Dermis microvascular lymphatic vessel endothelial cell (primary cell): ENCODE measurements at places on chromosomes 5 and 9. TPM values are rescaled to one million over a fixed set of nuclear protein-coding genes. Genes with fewer than 3 reads are reported as not detected.

The CCNO gene
- under 0.01 TPM in 1 of 2 replicates, not detected in the other for total RNA-seq

The FBXW11 gene
- 58.0 and 64.9 TPM in 2 replicates for total RNA-seq

The ORM1 gene
- not detected in 2 replicates for total RNA-seq

The ANKRD18B gene
- total RNA-seq, result under 0.01 and 0.13 TPM in 2 replicates

The FOXD4L4 gene
- total RNA-seq, result 0.13 TPM in 1 of 2 replicates, not detected in the other

The GPRIN1 gene
- 4.5 and 4.8 TPM in 2 replicates for total RNA-seq

DNA sequence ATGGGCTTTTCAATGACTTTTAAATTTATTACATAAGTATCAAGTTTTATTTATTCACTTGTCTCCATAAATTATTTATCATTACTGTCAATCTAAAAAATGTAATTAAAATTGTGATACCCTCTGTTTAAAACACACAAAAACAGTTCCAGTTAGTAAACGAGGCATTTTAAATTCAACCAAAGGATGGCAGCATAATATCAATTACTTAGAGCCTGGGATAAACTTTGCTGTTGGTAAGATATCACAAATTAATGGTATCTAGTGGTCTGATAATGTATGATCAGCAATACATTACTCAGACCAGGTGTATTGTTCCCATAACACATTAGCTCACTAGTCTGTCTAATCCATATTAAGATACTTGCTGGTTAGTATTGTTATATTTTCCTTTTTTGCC lies 9.6 kb upstream of the IFNE start:
- DNase-seq, result peak; percentile 20

DNA sequence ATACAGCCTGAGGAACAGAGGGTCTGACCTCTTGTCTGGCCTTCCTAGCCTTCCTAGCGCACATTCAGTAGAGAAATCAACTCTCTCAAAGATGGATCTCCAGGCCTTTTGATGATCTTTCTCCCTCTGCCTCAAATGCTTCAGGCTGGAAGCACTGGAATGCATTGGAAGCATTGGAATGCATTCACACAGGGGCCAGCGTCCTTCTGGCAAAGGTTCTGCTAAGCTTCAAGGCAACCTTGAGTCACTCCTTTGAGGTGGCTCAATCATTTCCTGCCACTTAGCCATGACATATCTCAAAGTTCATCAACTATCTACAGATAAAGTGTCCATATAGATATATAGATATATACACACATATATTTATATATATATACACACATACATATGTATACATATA lies 42.9 kb downstream of the OR2K2 start:
- no peak for DNase-seq

GRCh38 chr9:33795819-33796218 lies 458 bp downstream of the PRSS3 start:
- DNase-seq, result no peak

GRCh38 chr9:86756576-86757381 lies 190.5 kb downstream of the GAS1 start:
- no peak for DNase-seq

- no peak for DNase-seq
Observed at GRCh38 chr9:133667759-133668450, 31.7 kb downstream of the DBH start.

- no peak for DNase-seq
Observed at GRCh38 chr5:179033004-179033580, 9.5 kb downstream of the ZNF879 start.

DNA sequence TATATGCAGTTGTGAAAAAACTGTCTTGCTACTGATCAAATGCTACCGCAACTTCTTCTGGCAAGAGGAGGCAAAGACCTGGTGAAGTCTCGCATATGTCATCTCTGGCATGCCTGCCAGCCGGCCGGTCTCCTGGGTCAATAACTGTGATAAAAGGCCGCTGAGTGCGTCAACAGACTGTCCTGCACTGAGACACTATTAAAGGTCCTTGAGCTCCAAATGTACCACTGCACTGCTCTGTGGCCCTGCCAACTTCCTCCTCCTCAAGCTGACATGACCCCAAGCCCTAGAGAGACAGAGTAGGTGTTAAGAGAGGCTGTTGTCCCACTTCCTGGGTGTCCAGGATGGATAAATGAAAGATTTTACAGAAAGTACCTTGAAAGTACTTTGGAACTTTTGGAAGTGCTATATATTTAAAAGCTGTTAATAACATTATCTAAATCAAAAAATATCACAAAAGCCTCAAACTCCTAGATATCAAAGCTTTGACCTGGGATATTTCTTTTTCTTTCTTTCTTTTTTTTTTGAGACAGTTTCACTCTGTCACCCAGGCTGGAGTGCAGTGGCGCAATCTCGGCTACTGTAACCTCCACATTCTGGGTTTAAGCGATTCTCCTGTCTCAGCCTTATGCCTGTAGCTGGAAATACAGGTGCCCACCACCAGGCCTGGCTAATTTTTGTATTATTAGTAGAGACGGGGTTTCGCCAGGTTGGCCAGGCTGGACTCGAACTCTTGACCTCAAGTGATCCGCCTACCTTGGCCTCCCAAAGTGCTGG lies 31.5 kb downstream of the RAPGEF1 start:
- no peak for DNase-seq

- peak; percentile 22 for DNase-seq
Observed at GRCh38 chr9:107422189-107423185, 67.1 kb downstream of the KLF4 start.

- DNase-seq, result no peak
Observed at GRCh38 chr9:91101611-91102168, 260.0 kb downstream of the AUH start.

DNA sequence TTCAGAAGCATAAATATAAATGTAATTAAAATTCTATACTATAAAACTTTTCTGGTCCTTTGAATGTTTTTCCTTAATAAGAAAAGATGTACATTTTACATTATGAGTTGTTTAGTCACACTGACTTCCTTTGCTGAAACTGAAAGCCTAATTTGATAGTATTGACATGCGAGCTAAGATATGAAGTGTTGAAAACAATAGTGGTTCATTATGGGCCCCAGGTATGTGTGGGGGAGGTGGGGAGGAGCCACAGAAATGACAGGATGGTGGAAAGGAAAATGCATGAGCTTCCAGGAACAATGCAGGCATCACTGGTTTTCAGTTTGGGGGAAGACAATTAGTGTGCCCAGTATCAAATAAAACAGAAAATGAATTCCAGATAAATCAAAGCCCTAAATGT lies 35.4 kb upstream of the RLN1 start:
- peak; percentile 14 for DNase-seq

GRCh38 chr5:148817606-148818005 lies 8.8 kb upstream of the ADRB2 start:
- DNase-seq, result no peak

DNA sequence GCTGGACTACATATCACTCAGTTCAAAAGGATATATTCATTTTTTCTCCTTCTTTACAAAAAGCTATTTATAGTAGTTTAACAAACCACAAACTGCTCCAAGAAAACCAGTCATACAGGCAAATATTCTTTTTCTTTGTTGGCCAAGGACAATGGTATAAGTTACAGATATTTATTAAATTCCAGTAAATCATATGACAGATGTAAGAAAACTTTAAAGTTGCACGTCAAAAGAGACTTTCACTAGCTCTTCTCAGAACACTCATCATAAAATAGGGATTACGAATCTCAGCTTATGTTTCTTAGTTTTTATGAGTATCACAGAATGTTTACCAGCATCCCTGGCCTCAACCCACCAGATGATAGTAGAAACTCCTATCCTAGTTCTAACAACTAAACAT lies 67.2 kb downstream of the ANKRD31 start:
- DNase-seq, result no peak

- no peak for DNase-seq
Observed at GRCh38 chr9:89234205-89235067, 55.8 kb upstream of the SHC3 start.

DNA sequence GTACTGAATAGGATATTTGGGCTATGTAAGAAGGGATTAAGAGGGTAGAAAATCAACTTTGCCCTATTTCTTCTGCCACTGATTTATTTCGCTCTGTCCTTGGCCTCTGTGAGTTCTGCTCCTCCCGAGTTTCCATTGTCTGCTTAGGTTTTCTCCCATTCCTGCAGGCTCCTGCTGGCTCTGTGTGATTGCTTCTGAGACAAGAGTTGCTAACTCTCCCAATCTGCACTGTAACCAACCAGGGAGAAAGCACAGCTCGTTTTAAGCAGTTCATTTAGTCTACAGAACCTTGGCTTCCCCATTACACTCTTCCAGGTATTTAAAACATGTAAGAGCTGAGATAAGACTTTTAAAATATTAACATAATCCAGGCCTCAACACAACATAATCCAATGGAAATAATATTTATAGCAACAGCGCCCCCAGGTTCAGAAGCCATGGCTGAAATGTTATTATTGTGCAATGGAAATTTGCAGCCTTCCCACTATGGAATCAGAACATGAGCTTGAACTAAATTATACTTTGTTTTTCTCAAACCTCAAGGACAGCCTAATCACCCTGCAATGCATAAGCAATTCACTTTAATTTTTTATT lies 203.5 kb downstream of the ERCC6L2 start:
- DNase-seq, result no peak

DNA sequence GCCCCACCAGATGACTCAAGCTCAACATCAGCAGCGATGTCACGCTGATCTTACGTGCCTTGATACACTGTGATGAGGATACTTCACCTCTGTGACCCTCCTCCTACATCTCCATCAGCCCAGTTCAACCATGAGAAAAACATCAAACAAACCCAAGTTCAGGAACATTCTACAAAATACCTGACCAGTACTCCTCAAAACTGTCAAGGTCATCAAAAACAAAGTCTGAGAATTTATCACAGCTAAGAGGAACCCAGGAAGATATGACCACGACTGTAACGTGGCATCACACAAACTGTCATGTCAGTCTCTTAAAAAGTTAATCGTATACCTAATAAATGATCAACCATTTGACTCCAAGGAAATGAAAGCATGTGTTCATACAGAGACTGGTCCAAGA lies 90.8 kb downstream of the COL23A1 start:
- DNase-seq, result no peak

DNA sequence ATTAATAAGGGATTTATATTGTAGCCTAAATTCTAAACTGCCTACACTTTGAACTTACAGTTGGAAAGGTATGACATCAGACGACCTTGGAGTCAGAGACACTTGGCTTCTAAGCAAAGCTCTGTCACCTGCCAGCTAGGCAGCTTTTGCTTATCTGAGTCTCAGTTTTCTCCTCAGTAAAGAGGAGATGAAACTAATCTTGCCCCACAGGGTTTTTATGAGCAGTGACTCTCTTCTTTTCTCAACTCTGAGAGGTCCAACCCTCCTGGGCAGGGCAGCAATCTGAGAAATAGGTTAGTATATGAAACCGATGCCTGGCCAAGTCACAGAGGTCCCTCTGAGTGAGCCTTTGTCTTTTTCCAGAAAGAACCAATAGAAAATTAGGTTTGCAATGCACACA lies 53.9 kb downstream of the WDR36 start:
- DNase-seq, result no peak

DNA sequence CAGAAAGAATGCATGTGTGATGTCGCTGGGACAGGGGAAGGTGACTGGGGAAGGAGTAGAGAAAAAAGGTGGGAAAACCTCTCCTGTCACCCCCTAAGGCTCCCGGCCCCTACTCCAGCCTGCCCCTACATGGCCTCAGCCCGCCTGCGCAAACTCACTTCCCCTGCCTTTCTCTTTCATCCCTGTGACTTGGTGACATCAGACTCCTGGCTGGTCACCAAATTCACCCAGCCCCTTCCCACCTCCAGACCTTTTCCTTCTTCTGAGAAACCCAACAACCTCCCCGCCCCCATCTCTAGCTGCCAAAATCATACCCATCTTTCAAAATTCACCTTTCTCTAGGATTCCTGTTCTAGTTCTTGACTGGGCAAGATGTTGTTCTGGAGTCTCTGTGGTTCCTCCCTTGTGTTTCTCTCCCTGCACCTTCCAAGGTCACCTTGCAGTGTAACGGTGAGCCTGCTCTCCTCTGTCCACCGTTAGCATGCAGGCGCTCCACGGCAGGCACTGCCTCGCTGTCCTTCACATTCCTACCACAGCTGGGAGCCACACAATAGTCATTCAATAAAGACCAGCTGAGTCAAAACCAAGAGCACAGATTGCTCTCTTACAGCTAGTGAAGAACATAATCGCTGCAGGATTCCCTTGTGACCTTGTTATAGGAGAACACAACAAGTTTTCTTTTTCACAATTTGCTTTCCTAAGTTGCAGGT lies 134.5 kb downstream of the FANCC start:
- DNase-seq, result no peak

DNA sequence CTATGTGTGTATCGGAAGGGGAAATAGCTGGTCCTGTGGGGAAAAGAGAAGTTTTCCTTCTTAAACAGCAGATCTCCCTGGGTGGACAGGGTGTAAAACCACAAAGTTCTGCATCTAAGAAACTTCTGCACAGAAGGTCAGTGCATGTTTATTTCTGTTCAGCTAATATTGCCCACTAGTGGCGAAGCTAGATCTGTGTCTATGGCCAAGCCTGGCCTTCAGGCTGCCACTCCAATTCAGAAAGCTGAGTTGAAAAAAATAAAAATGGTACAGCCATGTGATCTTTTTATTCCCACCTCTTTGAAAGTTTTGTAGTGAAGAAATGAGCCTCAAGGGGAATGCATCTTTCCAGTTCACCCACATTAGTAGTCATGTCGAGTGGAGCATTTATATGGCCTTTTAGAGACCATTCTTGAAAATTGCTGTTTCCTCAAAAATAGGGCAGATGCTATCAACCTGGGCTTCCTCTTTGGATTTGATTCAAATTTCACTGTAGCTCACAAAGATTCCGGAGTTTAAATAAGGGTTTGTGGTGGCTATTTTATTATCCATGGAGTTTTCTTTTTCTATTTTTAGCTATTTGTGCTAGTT lies 488.0 kb downstream of the PRELID2 start:
- DNase-seq, result peak; percentile 11

- no peak for DNase-seq
Observed at GRCh38 chr5:96381526-96381925, 51.5 kb downstream of the PCSK1 start.

DNA sequence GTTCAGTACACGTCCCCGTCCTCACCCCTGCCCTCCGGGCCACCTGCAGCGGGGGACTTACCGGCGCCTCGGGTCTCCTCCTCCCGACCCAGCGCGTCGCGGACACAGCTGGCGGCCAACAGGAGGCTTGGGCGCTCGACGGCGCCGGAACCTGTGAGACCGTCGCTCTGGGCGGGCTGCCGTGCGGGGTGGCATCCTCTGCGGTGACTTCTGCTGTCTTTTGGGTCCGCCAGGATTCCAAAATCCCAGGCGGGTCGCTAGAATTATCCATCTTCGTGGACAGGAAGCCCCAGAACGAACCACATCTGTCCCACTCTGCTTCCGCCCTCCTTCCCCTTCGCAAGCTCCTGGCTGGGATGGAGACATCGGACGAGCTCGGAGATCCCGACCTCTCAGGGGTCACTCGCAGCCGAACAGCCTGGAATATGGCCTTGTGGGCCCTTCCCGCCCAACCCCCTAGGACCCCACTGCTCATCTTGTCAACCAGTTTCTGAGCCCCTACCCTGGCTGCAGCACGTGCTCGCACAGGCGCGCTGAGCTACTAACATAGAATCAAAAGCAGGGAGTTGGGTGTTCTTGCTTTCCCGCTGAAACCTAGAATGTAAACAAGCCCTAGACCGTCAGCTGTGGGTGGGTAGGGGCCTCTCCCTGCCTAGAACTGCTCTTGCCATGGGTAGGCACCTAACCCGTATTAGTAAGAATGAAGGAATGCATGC lies 947 bp upstream of the MARCHF3 start:
- peak; percentile 47 for DNase-seq

- DNase-seq, result no peak
Observed at GRCh38 chr9:116342061-116342460, 188.5 kb downstream of the PAPPA start.

- DNase-seq, result no peak
Observed at GRCh38 chr5:115374057-115374775, 77.8 kb upstream of the CCDC112 start.
